ENCODE measurements at places on chromosomes 1 and 21.

GRCh38 chr21:38804030-38804788 is 1.5 kb upstream of the ETS2 start:
- no peak for DNase-seq

DNA sequence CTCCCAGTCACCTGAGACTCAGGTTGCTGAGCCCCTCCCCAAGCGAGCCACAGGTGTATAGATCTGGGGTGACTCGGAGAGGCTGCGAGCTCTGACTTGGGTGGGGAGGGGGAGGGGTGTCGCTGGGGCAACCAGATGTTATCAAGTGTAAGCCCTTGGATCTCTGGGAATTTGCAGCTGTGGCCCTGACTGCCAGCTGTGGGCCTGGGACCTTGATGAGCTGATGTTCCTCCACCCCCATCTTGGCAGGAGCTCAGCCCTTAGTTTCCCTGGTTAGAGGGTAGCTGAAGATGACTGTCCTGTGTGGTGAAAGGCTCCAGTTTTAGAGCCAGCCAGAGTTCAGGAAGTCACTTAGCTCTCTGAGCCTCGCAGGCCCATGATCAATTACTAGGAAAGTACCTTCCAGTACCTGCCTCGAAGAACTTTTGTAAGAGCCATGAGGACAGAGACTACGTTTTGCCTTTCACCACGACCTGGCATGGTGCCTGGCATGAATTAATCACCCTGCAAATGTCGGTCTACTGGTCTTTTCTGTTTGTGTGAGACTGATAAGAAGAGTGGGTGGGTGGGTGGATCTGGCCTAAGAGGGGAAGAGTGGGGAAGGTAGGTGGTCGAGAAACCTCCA is 55.8 kb downstream of the YARS1 start:
- no peak for DNase-seq

DNA sequence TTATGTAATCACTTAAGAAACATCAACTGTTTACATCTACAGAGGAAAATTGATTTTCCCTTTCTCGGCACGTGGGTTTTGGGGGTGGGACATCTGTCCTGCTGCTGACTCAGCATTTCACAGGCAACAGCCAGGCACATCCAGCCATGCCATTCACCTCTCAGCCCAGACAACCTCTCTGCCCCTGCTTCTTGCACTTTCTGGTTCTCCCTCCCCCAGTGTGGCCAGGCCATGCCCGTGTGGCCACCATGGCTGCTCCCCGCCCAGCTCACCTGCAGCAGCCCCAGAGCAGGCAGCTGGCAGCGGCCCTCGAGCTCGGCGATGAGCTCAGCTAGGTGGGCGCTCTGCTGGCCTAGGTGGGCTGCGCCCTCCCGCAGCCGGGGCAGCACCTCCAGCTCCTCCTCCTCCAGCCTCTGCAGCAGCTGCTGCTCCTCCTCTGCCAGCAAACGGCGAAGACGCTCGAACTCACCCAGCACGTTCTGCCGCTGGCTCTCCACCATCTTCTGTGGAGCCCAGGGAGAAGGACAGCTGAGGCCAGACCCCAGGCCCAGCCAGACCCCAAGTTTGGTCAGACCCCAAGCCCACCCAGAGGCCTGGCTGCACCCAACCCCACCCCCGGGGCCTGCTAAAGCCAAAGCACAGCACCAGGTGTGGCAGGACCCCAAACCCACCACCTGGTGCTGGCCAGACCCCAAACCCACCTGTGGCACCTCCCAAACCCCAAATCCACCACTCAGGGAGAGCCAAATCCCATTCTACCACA is 5.8 kb downstream of the TRIM11 start:
- no peak for DNase-seq

DNA sequence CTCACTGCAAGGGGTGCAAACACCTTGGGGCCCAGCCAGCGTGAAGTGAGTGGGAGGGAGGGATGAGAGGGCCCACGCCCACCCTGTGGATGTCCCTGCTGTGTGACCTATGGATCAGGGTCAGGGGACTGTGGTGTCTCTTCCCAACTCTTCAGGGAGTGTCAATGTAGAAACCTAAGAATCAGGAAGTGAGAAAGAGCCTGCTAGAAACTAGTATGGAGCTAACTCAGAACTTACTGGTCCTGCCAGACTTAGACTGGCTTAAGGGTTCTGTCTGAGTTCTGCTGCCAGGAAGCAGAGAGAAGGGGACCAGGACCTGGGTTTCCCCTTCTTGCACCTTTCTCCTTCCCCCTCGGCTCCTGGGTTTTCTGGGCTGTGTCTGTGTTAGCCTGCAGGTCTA is 1.8 kb upstream of the IL10 start:
- peak; percentile 11 for DNase-seq

DNA sequence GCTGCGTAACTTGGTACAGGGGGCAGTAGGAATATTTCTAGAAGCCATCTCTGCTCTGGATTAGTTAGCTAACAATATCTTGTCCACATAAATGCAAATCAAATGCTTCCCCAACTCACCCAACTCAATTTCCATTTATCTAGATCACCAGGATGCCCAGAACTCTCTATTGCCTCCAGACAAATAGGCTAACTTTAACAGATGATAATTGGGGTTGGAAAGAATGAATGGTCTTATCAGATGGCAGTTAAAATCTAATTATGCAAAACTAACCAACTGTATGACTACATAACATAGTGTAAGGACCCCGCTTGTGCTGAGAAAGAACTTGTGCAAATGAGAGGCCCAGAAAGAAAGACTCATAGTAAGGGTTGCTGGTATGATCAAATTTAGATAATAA is 1024.8 kb downstream of the PLA2G4A start:
- no peak for DNase-seq

GRCh38 chr1:18705811-18706210 is 75.2 kb downstream of the PAX7 start:
- DNase-seq: no peak

- DNase-seq: no peak
Measured at GRCh38 chr1:109263234-109263596, 13.9 kb downstream of the CELSR2 start.

- no peak for DNase-seq
Measured at GRCh38 chr1:75742047-75742625, 17.6 kb downstream of the ACADM start.

GRCh38 chr1:147080671-147081394 is 91.4 kb downstream of the PRKAB2 start:
- DNase-seq: no peak

- no peak for DNase-seq
Measured at GRCh38 chr21:18776936-18777335, 373.4 kb upstream of the TMPRSS15 start.

- DNase-seq: no peak
Measured at GRCh38 chr1:203656796-203657747, 30.4 kb downstream of the ATP2B4 start.

DNA sequence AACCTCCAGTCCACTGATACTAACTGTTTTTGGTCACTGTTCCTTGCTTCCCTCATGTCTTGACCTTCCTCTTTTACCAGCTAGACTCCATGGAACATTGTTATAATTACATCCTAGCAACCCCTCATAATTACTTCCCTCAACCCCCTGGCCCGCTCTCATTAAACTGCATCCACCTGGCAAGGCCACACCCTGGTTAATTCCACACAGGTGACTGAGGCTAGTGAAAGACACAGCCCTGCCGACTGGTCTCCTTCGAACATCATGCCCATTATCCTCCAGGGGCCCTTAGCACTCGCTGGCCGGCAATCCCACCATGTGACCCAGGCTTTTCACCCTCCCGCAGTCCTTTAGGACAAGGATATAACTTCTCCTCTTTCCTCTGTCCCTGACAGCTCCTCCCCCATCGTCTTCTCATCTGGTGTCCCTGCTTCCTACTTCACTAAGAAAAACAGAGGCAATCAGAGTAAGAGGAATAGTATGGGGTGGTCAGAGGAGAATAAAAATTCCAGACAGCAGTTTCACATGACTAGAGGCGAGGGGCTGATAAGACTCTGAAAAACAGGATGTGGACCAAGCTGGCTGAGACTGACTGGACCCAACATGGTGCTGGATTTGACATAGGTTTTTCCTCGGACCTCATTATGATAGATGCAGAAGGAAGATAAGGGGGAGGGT is 8.8 kb upstream of the TENT5B start:
- no peak for DNase-seq

DNA sequence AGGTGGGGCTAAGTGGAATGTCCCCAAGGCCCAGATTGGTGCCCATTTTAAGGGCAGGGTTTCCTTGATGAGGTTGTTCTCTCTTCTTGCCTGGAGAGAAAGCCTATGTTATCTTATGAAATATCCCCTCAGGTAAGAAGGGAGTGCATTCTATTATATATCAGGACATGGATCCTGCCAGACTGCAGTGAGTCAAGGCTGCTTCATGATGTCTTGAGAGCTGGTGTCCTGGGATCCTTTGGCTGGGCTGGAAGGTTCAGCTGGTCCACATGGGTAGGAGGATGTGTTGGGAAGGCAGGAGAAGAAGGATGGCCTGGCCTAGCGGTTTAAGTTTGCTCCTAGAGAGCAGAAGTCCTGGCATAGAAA is 207.6 kb downstream of the ROR1 start:
- DNase-seq: no peak

DNA sequence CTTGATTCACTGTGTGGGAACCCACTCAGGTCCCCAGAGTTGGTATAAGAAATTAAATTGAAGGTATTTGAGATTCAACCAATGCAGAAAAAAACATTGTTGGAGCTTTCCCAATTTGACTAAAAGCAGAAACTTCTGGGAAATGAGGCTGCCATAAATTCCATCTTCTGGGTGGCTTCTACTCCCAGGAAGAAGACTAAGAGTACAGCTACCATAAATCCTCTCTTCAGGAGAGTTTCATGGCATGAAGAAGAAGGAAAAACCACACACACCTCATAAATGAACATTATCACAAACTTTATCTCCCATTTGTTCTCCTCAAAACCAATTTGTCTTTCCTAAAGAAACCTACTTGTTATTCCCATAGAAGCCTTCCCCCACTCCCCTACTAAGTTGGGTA is 283.9 kb downstream of the DPYD start:
- no peak for DNase-seq

GRCh38 chr1:227792216-227793078 is 23.0 kb upstream of the PRSS38 start:
- DNase-seq: no peak

DNA sequence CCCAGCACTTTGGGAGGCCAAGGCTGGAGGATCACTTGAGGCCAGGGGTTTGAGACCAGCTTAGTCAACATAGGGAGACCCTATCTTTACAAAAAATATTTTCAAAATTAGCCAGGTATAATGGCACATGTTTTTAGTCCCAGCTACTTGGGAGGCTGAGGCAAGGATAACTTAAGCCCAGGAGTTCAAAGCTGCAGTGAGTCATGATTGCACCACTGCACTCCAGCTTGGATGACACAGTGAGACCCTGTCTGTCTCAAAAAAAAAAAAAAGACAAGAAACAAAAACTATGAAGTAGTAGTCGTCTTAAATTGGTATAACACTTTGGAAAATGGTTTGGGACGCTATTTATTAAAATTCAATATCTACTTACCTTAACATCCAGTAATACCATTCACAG is 7.7 kb downstream of the AIM2 start:
- DNase-seq: no peak

GRCh38 chr1:41823471-41823870 is 95.3 kb downstream of the HIVEP3 start:
- no peak for DNase-seq

DNA sequence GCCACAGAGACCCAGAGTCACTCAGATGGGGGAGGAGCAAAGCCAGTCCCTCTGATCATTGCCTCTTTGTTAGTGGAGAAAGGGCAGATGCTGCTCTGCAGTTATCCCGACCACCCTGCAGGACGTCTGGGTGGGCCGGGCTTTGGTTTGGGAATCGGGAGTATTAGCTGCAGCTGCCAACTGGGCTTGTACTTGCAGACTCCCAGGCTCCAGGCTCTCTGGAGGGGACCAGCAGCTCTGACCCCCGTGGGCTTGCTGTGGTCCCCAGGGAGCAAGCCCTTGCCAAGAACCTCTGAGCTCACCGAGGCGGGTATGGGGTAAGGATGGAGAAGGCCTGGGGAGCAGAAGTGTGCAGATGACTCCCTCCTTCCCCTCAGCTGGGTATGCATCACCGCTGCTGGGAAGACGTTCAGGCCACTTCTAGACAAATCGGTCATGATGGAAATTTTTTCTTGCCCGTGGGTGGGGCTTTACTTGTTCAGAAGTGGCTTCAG is 21.6 kb downstream of the MAPKAPK2 start:
- DNase-seq: no peak

- no peak for DNase-seq
Measured at GRCh38 chr1:171421413-171422020, 63.8 kb upstream of the PRRC2C start.

- no peak for DNase-seq
Measured at GRCh38 chr1:182637769-182638168, 33.6 kb upstream of the RGS16 start.

GRCh38 chr1:65527190-65527589 is 106.7 kb downstream of the LEPR start:
- no peak for DNase-seq

GRCh38 chr21:27329255-27329851 is 362.5 kb upstream of the ADAMTS5 start:
- DNase-seq: no peak

- DNase-seq: no peak
Measured at GRCh38 chr21:45040157-45040711, 34.1 kb upstream of the ADARB1 start.

DNA sequence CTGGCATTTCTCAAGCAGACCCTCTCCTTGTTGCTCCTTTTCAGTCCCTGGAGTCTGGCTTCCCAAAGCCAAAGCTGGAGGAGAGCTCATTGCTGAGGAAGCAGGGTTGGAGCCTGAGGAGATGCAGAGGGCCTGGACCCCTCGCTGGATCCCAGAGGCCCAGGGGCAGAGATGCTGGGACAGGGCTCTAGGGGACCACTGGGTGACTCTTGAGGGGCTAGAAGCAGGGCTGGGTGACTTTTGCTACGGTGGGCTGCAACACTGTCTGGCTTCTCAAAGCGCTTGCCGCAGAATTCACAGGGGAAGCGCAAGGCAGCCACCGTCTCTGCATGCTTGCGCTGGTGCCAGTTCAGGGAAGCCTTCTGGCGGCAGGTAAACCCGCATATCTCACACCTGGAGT is 8.8 kb downstream of the ZNF692 start:
- DNase-seq: no peak

DNA sequence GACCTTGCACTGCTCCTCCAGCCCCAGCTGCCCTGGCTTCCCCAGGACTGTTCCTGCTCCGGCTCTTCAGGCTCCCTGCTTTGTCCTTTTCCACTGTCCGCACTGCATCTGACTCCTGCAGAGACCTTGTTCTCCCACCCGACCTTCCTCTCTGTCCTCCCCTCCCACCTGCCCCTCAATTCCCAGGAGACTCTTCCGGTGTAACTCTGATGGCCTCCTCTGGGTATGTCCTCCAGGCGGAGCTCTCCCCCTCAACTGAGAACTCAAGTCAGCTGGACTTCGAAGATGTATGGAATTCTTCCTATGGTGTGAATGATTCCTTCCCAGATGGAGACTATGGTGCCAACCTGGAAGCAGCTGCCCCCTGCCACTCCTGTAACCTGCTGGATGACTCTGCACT is 550 bp downstream of the ACKR1 start:
- no peak for DNase-seq

GRCh38 chr1:81820765-81821164 is 20.0 kb downstream of the ADGRL2 start:
- DNase-seq: no peak

Measured in Ammon's horn (tissue), 1 donor.